Neural crest cell (in vitro differentiated cells): ENCODE measurements at places on chromosomes 2 and 18.

DNA sequence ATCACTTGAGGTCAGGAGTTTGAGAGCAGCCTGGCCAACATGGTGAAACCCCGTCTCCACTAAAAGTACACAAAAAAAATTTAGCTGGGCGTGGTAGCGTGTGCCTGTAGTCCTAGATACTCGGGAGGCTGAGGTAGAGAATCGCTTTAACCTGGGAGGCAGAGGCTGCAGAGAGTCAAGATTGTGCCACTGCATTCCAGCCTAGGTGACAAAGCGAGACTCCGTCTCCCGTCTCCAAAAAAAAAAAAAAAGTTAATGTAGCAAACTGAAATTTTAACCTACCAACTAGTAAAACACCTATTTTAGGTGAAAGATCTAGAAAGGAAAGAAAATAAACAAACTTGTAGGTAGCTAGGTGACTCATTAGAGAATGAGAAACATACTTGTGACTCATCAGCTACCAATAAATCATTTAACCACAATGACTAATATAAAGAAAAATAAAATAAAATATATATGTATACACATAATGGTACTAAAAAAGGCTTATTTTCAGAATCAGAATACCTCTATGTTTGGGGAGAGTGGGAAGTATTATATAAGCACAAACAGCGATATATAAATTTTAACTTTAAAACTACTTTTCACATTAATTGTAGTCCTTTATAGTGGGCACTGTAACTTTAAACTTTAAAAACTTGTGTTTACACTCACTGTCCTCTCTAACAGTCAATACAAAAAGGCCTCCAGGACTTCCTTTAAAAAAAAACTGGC, 36.6 kb downstream of the DARS1 start:
- DNase-seq = no peak

GRCh38 chr2:7348761-7349160, 431.5 kb downstream of the RNF144A start:
- DNase-seq = no peak

- no peak for DNase-seq
Observed at GRCh38 chr2:164839914-164840457, 1.6 kb downstream of the COBLL1 start.

- no peak for DNase-seq
Observed at GRCh38 chr18:49839012-49839411, 25.7 kb upstream of the ACAA2 start.

- DNase-seq = no peak
Observed at GRCh38 chr2:114488841-114489530, 46.5 kb downstream of the DPP10 start.

DNA sequence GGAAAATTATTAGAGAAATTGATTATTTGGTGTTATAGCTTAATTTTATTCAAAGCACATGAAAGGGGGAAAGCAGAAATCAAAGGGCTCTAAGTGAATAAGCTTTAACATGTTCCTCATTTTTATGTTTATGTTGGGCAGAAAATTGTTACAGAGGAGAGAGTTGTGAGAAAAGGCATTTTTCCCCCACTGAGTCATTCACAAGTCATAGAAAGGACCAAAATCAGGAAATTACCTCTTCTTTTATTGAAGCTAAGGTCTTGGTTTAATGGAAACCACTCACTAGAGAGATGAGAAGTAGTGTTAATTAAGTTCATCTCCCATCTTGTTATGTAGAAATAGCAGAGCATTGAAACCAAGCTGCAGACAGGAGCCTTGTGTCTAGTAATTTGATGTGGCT, 175.3 kb upstream of the THUMPD2 start:
- no peak for DNase-seq
